ENCODE measurements at places on chromosomes 5 and 9.
A peak's percentile ranks its signal among the peaks of the same experiment; 100 is the strongest.

- DNase-seq: no peak
Observed at GRCh38 chr5:177397875-177398390, 2.5 kb downstream of the PFN3 start.

GRCh38 chr5:142736247-142736632 is 33.9 kb upstream of the ARHGAP26 start:
- DNase-seq: no peak

DNA sequence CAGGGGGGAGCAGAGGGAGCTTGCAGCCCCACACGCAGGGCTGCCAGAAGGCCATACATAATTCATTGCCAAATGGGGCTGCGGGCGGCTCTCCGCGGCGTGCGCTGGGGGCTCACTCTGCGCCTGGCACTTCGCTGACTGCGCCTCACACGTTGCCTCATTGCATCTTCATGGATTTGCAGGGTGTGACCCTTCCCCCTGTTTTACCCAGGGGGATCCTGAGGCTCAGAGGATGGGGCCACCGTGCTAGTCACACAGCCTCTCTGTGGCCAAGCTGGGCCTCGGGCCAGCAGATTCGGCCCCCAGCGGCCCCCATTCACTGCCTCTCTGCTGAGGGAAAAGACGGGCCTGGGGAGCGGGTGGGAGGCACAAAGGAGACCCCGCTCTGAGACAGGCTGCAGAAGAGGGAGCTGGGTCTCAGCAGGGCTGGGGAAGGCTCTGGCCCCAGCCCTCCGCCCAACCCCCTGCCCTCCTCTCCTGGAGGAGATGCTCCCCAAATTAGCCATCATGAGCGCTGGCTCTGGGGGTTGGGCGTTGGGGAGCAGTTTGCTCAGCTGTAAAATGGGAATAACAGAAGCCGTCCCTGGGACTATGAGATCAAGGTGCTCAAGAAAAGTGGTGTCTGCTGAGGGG is 115.5 kb downstream of the C9orf50 start:
- no peak for DNase-seq

DNA sequence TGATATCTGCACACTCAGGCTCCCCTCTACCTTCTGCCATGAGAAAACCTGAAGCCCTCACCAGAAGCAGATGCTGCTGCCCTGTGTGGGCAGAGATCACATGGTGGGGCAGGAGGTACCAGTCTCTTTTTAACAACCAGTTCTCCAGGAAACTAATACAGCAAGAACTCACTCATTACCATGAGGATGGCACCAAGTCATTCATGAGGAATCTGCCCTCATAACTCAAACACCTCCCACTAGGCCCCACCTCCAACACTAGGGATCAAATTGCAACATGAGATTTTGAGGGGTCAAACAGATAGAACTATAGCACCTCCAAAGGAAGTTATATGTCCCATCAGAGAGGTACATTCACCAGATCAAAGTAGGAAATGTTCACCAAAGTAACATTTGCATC is 136.3 kb upstream of the SHB start:
- no peak for DNase-seq

GRCh38 chr9:136942112-136942880 is 2.2 kb downstream of the FBXW5 start:
- no peak for DNase-seq

DNA sequence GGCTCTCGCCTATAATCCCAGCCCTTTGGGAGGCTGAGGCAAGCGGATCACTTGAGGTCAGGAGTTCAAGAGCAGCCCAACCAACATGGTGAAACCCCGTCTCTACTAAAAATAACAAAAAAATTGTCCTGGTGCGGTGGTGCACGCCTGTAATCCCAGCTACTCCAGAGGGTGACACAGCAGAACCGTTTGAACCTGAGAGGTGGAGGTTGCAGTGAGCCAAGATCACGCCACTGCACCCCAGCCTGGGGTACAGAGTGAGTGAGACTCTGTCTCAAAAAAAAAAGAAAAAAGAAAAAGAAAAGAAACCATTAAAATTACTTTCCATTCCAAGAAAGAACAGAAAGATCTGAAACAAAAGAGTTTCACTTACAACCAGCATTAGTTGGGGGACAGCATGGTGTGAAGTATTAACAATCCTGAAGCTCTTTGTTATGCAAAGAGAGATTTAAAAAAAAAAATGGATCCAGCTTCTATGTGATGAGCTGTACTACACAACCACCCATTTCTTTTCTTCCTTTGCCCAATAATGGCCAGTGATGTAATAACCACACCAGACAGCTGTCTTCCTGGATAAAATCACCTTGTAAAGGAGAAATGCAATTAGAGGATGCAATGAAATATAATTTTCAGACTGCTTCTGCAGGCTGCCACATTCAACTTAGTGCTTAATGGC is 76.9 kb downstream of the MED27 start:
- peak; percentile 22 for DNase-seq

DNA sequence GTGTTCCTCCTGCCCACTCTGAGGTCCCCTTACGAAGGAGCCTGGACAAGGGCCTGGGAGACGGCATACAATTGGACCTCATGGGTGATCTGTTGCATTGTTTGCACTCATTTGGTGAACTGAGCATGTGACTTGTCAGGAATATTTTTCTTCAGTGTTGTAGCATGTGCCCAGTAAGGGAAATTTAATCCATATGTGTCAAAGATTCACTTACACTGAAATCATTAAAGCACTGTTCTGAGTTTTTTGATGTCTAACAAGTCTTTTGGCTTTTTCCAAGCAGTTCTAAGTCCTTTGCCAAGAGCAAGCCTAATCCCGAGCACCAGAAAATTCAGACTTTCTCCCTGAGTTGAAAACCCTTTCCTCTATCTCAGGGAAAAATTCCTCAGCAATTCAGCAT is 61.6 kb upstream of the RPS23 start:
- no peak for DNase-seq

DNA sequence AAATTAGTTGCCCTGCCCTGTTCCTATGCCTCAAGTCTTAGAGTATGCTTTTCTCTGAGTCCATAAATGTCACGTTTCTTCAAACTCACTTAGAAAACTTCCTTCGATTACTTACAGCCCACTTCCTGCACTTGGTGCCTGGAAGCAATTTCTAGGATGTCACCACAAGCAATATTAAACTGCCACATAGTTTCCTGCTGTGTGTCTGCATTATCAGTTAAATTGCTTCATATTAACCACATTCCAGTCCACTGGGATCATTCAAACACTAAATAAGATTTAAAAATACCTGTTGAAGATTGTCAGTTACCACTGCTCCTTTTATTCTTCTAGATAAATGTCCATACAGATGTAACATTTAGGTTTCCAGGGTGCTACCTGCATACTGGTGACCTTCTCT is 4.1 kb downstream of the DENND1A start:
- no peak for DNase-seq

DNA sequence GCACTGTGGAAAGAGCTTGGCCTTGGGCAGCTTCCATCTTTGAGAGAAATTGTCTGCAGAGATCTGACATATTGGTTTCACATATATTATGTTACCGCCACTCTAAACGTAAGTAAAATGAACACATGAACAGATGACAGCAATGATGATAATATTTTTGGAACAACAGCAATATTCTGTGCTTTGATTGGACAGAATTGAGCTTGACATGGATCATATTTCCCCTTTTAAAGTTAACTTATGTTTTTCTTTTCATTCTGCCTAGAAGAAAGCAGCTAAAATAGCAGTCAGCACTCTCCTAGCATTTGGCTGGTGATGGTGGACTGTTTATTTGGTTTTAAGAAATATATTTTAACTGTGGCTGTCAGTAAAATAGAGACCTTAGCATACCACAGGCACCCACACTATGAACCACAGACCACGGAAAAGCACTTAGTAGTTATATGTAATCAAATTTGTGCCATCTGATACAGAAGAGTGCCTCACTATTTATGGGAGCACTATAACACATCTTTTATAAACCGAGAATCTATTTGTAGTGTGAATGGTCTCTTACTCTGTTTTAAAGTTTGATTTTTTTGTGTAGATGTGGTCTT is 1.8 kb upstream of the CFAP95 start:
- no peak for DNase-seq

DNA sequence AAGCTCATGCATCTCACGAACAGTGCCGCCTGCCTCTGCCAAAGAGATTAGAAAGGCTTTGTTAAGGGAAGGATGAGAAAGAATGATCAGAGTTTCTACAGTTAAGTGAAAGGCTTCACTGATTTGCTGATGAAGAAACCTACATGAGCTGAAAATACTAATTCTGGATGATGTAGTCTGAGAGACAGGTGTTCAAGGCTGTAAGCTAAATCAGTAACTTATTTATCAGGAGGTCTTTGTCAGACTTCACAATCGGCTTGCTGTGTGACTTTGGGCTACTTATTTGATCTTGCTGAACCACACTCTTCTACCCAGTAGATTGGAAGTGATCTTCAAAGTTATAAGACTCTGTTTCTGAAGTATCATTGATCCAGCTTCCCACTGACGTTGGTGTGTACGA is 264.2 kb downstream of the RAB3C start:
- no peak for DNase-seq

- no peak for DNase-seq
Observed at GRCh38 chr5:66871651-66872050, 275.5 kb downstream of the MAST4 start.

- DNase-seq: no peak
Observed at GRCh38 chr5:156376751-156377150, 49.8 kb downstream of the SGCD start.

DNA sequence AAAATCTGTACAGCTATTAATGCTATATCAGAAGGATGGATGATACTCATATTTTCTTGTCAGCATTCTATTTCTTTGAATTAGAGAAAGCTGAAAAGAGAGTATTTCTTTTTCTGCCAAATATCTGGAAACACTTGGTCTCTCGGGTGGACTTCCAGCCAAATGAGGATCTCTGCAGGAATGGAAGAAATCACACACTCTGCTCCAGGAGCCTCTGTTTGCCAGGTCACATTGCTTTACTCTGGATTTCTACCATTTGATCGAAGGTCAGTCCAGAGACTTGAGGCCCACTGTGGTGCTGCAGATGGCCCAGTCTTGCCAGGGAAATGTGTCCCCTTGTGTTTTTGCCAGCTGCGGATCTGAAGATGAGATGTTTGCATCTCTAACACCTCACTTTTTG is 154.1 kb downstream of the PCSK1 start:
- DNase-seq: no peak

GRCh38 chr5:127957183-127957582 is 126.4 kb upstream of the SLC12A2 start:
- peak; percentile 51 for DNase-seq

DNA sequence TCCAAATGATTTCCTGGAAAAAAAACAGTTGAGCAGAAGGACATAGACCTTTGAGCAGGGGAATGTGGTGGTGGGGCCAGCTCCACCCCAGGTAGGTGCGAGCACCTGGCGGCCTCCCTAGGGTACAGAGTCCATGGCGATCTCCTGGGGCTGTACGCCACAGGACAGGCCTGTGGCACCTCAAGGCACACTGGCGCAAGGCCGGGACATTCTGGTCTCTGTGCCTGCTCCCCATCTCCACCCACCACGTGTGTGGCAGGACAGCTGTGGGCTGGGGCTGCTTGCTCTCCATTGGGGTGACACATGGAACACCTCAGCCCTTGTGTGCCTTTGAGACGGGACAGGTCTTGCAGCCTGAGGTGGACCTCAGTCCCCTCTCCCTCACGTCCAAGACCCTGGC is 25.2 kb downstream of the WNK2 start:
- no peak for DNase-seq

DNA sequence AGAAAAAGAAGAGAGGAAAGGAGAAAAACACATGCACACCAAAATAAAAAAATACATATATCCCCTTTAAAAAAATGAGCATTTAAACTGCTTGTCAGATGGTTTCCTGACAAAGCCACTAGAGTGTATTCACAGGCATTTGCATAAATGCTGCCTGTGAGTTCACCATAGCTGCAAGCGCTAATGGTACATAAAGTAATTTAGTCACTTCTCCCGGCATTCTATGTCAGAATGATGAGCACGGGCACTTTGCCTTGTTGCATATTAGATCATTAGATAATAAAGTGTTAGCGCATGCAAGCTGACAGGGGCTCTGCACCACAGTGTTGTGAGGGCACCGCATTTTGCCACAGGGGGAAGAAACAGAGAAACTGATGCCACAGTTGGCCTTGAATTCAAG is 280.6 kb downstream of the EBF1 start:
- no peak for DNase-seq

- no peak for DNase-seq
Observed at GRCh38 chr5:93208141-93208751, 372.8 kb downstream of the NR2F1-AS1 start.

- DNase-seq: no peak
Observed at GRCh38 chr5:96775050-96775449, 32.7 kb downstream of the ERAP1 start.

DNA sequence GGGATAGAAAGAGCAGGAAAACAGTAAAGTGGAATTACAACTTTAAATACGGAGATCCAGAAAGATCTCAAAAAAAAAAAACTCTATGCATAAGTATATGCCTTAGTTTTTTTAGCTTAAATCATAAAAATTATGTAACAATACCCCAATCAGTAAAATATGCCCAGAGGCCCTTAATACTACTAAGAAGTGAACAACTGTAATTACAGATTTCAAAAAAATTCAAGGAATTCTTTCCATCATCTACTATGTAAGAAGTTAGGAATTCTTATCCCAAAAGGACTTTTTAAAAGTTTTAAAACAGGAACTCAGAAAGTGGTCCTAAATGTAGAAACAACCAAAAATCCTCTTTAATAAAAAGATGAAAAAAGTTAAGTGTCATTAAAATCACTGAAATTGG is 111.3 kb downstream of the SSBP2 start:
- no peak for DNase-seq

DNA sequence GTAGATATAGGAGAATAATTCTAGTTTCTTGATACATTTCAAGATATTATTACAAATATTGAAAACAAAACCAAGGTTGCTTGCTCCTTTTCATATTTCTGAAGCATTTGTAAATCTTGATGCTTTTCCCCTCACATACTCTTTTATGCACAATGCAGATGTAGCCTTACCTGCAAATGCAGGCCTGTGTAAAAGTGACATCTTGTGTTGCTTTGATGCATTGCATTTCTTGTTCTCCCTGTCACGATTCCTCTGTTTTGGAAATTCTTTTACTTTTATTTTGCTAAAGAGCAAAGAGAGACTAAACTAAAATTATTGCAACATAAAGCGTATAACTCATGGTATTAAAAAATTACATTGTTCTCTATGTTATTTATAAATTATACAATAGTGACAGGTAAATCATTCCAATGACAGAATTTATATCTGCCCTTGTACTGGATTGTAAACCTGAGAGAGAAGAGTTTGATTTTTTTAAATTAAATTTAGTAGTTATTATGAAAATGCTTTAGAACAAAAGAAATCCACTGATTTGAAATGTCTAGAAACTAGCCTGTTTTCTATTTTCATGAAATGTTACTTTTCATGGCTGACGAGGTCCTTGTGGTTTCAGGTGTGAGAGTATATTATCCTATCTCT is 970.0 kb downstream of the MAT2B start:
- DNase-seq: no peak

DNA sequence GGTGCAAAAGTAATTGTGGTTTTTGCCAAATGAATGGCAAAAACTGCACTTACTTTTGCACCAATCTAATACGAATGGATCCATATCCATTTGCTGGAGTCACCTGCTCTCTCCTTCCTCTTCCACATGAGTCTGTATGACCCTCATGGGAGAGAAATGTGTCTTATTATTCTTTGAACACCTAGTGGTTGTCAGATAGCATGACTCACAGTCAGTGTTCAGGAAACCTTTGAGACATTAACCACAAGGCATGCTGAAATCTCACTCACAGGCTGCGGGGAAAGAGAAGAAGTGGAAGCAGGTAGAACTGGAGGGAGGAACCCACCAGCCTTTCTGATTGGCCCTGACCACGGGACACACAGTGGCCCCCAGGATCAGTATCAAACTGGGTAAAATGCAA is 222.8 kb upstream of the KLF4 start:
- peak; percentile 78 for DNase-seq
